Caudate nucleus (tissue), 63 donors: ENCODE measurements at places on chromosomes 1 and 21.

DNA sequence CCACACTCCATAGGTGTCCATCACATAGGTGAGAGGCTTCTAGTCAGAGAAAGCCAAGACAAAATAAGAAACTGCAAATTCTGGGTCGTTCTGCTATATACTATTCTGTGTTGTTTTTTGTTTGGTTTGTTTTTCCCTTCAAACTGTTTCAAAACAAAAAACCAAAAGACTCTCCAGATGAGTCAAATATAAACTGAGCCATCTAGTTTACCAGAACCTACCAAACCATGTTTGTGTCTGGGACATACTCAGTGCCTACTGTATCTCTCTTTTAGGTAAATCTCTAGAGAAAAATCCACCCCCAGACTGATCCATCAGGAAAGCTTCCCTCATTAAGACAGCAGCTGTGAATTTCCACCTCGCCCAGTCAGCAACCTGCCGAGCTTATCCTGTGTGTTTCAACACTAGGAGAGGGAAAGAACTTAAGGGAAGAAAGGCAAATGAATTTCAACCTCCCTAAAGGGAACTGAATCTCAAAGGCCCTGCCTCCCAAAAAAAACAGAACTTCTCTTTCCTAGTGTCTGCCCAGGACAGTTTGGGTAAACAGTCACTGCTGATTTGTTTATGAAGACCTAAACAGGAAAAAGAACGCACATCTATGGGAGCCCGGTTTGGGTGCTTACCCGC, 17.2 kb downstream of the PPT1 start:
- DNase-seq = peak; percentile 52

GRCh38 chr1:213720032-213720431, 267.7 kb upstream of the PROX1 start:
- no peak for DNase-seq

GRCh38 chr1:90358448-90358847, 358.7 kb downstream of the BARHL2 start:
- no peak for DNase-seq

DNA sequence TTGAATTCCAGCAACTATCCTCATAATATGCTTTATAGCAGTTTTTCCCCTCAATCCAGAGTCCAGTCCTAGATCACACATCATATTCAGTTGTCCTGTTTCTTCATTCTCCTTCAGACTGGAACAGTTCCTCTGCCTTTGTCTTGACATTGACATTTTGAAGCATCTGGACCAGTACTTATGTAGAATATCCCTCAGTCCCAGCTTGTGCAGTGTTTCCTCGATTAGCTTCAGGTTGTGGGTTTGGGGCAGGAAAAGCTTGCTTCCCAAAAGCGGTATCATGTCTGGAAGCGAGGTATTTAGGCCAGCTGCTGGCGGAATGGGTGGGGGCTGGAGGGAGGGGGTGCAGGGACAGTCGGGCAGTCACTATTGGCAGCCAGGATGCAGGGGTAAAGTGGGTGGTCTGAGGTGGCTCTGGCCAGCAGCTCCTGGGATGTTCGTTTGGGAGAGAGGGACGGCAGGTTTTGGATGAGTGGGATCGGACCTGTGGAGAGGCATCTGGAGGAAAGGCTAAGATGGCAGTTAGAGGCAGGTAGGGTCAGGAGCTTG, 6.5 kb downstream of the THEMIS2 start:
- no peak for DNase-seq
